ENCODE measurements at places on chromosomes 4 and X.

DNA sequence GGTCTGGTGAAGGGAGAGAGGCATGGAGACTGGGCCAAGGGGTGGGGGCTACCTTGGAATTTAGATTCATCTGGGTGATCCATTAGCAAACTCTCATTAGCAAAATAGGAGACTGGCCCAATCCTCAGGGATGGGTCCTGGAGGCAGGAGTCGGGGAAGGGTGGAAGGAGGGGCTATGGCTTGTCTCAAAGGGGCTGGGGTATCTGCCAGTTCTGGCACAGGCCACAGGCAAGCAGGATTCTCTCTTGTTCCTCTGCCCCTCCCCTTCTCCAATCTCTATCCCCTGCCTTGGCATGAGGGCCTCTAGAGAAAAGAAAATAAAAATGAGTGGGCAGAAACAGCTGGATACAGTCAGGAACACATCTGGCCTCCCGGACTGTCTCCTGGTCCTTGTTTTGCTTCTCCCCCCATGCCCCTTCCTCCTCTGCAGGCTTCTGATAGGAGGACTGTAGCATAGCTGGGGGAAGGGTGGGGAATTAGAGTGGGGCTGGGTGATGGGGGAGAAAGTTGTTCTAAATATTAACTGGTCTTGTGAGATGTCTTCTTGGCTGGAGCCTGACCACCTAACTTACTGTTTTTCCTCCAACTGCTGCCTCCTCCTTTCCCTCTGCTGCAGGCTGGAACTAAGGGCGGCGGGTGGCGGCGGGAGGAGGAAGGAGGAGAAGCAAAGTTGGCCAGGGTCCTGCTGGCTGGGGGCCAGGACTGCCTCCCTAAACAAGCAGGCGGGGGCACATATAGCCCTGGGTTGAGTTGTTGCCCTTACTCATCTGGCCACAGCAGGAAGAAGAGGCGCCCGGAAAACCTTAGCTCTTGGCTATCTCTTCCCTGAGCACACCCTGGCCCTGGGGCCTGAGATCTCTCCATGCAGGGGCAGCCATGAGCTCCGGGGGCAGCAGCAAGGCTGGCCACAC is 53.3 kb upstream of the LAS1L start:
- DNase-seq: peak; percentile 66

DNA sequence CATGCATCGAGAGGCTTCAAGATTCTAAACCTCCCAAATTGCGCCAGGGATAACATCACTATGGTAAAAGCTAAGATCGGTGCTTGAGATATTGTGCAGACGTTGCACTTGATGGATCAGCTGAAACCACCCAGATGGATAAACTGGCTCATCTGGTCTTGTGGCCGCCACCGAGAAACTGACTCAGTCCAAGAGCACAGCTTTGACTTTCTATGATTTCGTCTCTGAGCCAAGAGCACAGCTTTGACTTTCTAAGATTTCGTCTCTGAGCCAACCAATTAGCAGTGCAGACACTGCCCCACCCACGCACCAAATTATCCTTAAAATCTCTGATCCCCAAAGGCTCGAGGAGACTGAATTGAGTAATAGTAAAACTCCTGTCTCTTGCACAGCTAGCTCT is 687.2 kb downstream of the FAM133A start:
- no peak for DNase-seq

DNA sequence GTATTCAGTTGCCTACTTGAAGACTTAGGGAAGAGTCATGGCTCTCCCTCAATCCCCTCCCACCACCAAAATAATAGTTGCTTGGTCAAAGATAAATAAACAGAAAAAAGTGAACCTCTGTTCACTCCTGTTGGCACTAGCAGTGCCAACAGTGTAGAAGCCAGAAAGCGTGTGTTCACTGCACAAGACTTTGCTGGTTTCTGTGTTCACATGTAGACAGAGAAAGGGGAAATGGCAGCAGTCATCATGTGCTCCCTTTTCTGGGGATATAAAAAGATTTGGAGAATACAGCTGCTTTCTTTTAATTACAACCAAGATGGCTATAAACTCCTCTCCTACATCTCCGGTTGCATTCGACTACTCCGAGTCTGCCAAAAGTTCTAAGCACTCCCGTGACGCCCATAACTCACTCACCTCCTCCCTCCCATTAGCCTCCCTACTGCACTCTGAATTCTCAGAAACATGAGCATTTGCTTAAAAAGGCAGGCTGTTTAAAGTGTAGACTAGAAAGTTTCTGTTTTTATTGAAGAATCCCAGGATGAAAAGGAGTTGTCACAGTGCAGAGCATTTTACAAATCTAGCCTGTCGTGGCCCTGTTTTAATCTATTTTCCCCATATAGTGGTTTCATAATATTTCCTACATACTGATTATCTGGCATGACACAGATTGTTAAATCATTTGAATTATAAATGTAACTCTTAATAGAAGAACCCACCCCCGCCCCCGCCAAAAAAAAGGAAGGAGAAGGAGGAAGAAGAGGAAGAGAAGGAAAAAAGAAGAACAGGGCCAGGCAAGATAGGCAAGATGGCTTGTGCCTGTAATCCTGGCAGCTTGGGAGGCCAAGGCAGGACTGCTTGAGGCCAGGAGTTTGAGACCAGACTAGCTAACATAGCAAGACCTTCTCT is 16.7 kb downstream of the LGI2 start:
- no peak for DNase-seq

GRCh38 chrX:133323431-133323830 is 91.9 kb downstream of the GPC4 start:
- DNase-seq: no peak
